ENCODE measurements at places on chromosomes 12 and 14.

DNA sequence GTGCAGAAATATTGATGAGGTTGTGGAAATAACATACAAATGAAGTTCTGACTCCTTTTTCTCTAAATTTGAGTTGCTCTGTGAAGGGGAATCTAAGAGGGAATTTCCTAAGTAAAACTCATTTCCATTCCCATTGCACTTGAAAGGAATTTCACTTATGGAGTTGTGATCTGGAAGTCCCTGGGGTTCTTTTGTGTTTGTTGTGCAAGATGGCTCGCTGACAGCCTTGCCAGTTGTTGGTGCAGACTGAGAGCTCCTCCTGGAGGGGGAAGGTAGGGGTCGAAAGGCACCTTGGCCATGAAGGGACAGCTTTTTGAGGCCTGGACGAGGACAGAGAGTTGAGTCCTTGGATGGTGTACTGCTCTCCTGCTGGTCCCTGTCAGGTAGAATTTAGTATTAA, 72.0 kb downstream of the C12orf56 start:
- DNase-seq = no peak

DNA sequence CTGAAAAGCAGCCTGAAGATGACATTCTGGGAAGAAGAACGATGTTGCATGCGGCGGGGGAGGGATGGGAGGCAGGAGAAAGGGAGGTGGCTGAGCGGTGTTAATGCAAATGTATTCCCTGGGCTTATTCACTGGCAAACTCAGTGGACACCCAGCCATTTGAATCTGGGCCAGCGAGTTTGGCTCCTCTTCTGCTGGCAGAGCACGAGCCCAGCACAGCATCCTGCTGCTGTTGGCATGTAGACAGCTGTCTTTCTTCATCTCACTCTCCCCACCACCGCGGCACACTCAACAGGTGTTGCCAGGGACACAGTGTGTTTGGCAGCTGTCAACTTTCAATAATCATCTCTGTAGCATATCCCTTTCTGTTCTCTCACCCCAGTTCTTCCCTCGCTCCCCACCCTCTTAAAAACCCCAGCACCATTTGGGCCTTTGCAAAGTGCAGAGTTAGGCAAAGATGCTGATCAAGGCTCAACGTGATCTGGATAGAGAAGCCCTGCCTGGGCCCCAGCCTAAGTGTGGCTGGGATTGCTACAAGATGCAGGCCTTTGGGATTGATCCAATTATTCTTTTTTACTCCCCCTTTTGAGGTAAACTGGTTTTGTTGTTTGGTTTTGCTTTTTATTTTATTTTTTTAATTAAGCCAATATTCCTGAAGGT, 131.9 kb downstream of the EXOC5 start:
- DNase-seq = no peak

DNA sequence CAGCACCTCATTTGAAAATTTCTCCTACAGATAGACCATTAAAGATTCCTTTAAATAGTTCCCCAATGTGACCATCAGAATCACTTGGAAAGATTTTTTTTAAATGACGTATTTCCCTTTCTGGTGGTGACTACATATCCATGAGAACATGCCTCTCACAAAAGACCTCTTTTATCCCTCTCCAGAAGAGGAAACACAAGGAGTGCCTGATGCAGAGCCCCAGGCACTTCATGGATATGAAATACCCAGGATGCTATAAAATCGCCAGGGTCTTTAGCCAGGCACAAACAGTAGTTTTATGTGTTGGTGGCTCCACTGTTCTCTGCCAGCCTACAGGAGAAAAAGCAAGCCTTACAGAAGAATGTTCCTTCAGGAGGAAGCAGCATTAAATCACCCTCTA, 97.1 kb downstream of the ETNK1 start:
- DNase-seq = no peak

DNA sequence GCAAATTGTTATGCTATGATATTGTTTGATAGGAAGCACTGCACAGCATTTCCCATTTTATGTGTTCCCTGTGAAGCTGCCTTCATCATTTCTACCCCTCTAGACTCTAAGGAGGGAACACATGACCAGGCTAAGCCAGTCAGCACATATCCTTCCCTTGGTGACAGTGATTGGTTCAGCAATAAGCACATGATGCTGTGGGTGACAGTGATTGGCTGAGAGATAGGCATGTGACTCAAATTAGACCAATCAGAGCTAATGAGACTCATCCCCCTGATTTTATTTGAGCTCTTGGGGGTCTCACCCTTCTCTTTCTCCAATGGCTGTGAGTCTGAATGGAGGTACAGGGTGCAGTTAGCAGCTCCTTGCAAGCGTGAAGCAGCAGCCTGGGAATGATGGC, 195.2 kb downstream of the NUAK1 start:
- no peak for DNase-seq

DNA sequence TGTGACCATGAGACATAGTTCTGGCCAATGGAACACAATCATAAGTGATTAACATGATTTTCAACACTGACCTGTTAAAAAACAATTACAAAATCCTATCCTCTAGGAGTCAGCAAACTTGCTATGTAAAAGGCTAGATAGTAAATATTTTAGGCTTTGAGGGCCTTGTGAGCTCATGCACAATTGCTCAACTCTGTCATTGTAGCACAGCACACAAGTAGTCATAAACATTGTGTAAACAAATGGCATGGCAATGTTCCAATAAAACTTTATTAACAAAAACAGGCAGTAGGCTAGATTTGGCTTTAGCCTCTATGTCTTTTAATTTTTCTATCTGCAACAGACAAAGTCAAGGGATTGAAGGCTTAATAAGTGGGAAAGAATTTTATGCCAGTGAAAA, 350.7 kb downstream of the C12orf50 start:
- DNase-seq = no peak

DNA sequence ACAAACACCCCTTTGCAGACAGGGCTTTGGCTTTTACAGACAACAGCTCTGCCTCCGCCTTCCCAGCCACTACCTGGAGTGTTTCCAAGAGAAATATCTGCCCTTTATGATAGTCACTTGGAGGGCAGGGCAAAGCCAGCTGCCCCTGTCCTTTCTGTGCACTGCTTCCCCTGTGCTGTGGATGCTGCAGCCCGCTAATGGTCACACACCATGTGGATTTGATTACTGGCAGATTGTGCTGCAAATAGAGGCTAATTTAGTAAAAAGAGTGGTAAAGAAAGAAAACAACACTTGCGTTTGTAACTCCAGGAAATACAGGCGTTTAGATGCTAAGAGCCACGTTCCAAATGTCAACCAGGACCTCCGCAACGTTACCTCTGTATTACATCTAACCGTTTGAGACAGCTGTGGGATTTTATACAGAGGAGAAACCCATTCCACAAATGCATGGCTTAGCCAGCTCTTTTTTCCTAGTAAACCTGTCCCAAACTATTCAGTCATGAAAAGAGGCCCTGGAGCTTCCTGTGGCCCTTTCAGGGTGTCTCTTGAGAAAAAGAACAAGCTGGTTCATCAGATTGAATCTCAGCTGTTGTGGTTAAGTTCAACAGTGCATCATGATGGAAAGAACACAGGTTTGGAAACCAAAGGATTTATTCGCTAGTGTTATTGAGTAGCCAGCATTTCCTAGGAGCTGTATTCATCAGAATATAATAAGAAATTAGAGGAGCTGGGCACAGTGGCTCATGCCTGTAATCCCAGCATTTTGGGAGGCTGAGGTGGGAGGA, 30.1 kb upstream of the PWP1 start:
- DNase-seq = no peak

DNA sequence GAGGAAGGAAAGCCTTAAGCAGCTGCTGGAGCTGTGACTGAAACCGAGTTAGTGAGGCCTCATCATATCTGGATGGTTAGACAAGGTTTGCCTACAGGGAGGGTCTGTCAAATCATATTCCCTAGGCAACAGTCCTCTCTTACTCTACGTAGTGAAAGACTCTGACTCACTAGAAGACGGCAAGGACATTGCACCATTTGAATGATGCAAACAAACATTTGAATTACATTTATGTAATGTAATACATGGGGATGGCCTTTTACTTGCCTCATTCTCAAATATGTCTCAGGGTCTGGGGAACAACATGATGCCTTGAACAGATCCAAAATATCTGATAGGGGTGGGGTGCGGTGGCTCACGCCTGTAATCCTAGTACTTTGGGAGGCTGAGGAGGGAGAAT, 29.8 kb upstream of the STRAP start:
- DNase-seq = no peak

- no peak for DNase-seq
These were observed 41.6 kb downstream of the RNF34 start for GRCh38 chr12:121441555-121441954.

- DNase-seq = no peak
These were observed 25.1 kb downstream of the SPPL3 start for GRCh38 chr12:120879102-120879501.

DNA sequence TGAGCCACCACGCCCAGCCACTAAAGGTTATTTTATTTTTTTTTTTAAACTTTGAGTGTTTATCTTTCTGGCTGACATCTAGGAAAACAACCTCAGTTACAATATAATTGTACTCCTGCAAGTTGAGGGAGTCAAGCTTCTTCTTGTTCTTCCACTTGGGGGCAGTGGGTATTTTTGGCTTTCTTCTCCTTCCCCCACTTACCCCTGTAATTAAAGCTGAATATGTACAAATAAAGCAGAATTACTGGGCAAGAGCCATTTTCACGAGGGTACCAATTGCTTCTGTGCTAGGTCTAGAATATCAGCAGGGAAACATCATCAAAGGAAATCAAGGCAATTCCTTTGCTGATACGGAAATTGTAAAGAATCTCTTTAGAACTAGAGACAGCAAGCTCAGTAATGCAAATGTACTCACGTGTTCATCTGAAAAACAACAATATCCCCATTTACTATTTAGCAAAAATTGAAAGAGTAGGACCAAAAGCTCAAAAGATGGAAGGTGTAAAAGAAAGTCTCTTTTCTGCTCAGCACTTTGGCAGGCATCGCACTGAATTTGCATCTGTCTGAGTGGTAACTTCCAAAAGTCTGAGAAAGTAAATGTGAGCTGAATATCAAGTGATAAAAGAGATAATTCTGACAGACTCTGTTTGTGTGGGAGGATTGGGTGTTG, 72.8 kb downstream of the TAOK3 start:
- no peak for DNase-seq

GRCh38 chr12:97181571-97182265, 274.7 kb downstream of the NEDD1 start:
- no peak for DNase-seq

- DNase-seq = no peak
These were observed 87.6 kb upstream of the PRB2 start for GRCh38 chr12:11482955-11483354.

- peak; percentile 73 for DNase-seq
These were observed 29.3 kb upstream of the PNMA1 start for GRCh38 chr14:73743431-73743931.

DNA sequence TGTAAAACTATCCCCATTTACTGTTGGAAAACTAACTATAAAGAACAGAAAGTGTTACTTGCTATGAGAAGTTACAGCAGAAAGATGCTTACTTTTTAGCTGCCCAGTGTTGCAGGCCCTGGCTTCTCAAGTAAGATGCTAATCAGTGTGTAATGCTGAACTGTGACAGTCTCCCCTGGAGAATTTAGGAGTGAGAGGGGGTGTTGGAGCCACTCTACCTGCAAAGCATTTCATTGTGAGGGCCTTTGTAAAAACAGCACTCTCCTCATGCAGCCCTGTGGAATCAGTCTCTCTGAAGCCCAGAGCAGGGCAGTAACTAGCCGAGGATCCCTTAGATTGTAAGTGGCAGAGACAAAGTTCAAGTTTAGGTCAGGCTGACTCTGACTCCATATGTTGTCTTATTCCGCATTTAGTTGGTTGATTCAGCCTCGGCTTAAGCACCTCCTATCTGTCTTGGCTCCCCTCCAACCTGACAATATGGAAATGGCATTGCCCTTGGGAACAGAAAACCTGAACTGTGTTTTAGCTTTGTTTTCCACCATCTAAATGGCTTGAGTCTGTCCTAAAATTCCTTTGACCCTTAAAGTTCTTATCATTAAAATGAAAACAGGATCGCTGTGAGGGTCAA, 141.3 kb downstream of the PRKCH start:
- DNase-seq = no peak

DNA sequence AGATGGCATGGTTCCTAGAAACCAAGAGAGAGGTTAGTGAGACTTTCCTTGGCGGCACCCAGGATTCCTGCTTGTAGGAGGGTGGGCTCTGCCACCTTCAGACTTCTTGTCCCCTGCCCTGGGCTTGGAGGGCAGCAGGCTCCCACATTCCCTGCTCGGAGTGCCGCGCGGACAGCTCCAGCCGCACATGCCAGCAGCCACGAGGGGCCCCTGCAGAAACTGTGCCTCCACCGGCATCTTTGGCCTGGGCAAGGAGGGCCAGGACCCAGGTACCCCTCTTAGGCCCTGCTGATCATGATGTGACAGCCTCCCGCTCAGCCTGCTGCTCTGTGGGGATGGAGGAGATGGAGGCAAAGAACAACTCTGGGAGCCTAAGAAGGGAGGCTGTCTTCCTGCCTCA, 62.3 kb downstream of the PRIMA1 start:
- no peak for DNase-seq

GRCh38 chr14:50892255-50892654, 20.4 kb downstream of the ABHD12B start:
- no peak for DNase-seq

- no peak for DNase-seq
These were observed 41.6 kb upstream of the TRHDE start for GRCh38 chr12:72230589-72230988.

DNA sequence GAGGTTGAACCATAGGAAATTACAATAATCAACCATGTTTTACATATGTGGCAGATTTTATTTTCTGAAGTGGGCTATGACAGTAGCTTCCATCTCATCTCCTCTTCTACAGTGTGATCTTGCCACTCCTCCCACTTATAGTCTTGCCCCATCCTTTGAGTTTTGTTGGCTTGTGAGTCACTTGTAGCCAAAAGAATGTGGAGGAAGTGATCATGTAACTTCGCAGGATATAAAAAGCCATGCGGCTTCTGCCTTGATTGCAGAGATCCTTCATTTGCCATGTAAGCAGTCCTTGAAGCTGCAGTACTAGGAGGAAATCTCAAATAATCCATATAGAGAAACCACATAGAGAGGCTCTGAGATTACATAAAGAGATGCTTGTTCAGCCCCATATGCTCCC, 13.7 kb upstream of the ZNF84 start:
- no peak for DNase-seq

GRCh38 chr14:71555654-71556559, 376.3 kb upstream of the RGS6 start:
- peak; percentile 32 for DNase-seq

DNA sequence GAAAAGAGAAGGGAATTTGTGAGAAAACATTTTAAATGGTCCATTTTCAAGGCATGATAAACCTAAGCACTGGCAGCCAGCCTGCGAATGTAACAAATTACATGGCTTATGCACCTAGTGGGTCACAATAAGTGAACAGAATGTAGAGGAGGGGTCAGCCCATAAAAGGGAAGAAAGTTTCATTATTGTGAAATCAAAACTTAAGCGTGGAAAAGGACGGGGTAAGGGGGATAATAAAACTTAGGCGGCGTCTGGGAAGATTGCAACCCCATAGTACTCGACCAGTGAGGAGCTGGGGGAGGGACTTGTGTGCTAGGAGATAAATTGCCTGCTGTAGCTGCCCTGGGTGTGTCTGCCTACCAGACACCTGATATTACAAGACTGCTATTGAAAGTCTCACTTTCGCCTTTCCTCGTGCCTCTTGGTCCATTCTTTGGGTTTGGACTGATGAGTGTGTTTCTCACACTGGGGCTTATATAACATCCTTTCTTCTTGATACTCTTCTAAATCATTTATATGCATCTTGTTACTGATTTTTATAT, 40.6 kb downstream of the ZDHHC17 start:
- no peak for DNase-seq

- no peak for DNase-seq
These were observed 32.5 kb upstream of the PLEKHG6 start for GRCh38 chr12:6277982-6278438.

GRCh38 chr14:93286212-93286890, 46.5 kb downstream of the BTBD7 start:
- DNase-seq = no peak

GRCh38 chr12:65470256-65470655, 191.8 kb downstream of the MSRB3 start:
- DNase-seq = no peak

Data from T-helper 1 cell (primary cell).